Gastroesophageal sphincter (tissue), 4 donors: ENCODE measurements at places on chromosomes 16 and 17.

DNA sequence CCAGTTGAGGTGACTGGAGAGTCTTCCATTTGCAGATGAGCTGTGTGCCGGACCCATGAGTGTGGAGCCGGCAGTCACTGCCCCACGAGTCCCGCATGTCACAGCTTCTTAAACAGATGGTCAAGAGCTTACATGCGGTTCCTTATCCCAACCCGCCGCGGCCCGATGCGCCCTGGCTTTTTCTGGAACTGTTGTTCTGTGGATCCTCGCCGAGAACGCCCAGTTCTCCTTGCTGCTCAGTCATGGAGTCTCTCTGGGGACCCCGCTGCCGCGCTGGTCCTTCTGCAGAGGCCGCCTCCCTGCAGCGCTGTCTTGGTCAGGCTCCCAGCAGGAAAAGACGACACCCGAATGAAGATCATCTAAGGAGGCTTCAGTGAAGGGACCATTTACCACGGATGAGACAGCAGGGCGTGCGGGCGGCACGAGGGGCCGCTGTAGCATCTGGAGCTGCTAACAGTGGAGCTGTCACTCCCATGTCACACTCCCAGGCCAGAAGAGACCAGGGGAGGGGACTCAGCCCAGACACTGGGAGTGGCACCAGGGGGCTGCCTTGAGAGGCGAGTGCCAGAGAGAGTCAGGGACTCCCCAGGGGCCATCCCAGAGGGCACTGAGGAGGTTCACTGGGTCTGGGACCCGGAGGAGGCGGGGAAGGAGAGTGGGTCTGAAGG lies 10.8 kb upstream of the LGALS3BP start:
- ATAC-seq = no peak

- no peak for ATAC-seq
Observed at GRCh38 chr16:83689385-83689831, 118.4 kb upstream of the HSBP1 start.

- ATAC-seq = peak; percentile 70
Observed at GRCh38 chr17:43576563-43577229, 30.6 kb upstream of the ETV4 start.

GRCh38 chr17:82320956-82321927 lies 3.8 kb upstream of the CD7 start:
- ATAC-seq = peak; percentile 51

- ATAC-seq = no peak
Observed at GRCh38 chr16:89921131-89921701, 1.9 kb upstream of the TUBB3 start.

GRCh38 chr17:59498530-59499307 lies 66.7 kb upstream of the DHX40 start:
- peak; percentile 84 for ATAC-seq

- peak; percentile 58 for ATAC-seq
Observed at GRCh38 chr17:10295728-10296343, 77.0 kb downstream of the MYH13 start.
